ENCODE measurements at places on chromosomes 2 and 18.
A peak's percentile ranks its signal among the peaks of the same experiment; 100 is the strongest.

DNA sequence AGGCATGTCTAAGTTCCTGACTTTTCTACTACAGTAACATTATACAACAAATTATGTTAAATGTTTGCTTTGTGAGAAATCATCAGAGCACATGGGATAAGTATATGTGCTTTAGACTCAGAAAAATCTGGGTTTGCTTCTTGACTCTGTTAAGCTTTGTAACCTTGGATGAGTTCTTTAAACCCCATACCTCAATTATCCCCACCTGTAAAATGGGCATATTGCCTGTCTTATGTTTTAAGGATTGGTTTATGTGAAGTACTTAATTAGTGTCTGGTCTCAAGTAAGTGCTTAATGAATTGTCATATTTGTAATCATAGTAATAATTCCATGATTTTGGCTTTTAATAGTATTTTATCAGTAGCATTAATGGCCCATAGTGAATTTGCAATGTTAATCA is 135.8 kb downstream of the TAF4B start:
- DNase-seq: no peak

- DNase-seq: no peak
Measured at GRCh38 chr2:176110415-176111308, 3.6 kb downstream of the HOXD11 start.

DNA sequence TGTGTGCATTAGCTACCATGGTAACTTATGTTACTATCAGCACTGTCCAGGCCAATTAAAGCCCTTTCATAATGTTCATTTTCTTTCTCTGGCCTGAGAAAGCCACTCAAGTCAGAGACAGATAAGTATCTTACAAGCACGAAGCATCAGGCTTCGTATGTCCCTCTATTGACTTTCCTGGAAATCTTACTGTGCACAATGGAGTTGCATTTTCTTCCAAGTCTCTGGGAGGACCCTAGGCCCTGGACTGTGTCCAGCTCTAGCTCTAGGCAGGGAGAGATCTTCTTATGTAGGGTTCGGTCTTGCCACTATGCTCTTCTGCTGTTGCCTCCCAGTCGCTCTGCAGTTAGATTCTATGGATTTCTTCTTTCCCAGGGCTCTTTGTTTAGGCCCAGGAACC is 40.0 kb upstream of the ITGA6 start:
- no peak for DNase-seq

- DNase-seq: no peak
Measured at GRCh38 chr2:122277956-122278355, 522.5 kb downstream of the TSN start.

DNA sequence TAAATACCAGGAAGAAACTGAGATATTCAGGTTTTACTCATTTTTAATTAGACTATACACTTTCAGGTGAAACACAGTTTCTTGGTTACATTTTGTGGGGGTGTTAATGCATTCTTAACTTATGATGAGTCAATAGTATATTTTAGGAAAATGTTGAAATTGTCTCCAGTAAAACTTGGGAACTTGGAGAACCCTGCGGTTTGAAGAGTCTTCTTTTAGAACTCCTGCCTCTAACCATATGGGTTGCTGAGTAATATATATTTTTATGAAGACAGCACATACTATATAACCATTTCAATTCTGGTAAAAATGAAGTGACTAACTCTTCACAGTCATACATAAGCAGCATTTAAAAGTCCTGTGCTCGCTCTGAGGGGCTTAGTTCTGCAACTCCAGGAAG is 308.2 kb upstream of the LRATD1 start:
- no peak for DNase-seq

GRCh38 chr18:676736-677135 is 19.3 kb downstream of the TYMS start:
- no peak for DNase-seq

GRCh38 chr2:212979046-212979612 is 172.3 kb downstream of the IKZF2 start:
- DNase-seq: no peak

GRCh38 chr2:109247340-109247739 is 118.3 kb downstream of the SH3RF3 start:
- no peak for DNase-seq

GRCh38 chr2:101474731-101475384 is at the start of gene RFX8:
Gene RFX8 (minus strand): TSS chr2:101475112. CDS start chr2:101466848, 8,264 bp downstream.
- peak; percentile 45 for DNase-seq

DNA sequence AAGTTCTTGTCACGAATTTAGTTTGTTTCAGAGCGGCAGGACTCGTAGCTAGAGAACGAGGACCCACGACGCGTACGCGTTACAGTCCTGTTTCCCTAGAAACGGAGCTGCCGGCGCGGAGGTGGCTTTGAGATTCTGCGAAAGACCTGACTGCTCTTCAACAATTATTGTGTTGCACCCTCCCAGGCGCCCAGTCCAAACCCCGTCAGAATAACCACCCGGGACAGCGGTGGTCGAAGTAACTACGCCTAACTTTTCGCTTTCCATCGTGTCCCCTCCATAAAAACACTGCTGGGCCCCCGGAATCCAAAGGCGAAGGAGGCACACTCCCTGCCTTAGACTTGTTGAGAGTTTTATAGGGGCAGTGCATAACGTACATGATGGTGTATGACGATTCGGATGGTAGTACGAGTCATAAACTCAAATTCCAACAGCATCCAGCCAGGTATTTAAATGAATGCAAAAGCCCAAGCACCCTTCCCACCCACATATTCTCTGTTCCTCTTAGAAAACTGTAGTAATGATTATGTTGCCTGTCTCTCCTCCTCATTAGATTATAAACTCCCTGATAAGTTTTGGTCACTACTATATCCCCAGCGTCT is 651 bp upstream of the STAM2 start:
- DNase-seq: no peak

DNA sequence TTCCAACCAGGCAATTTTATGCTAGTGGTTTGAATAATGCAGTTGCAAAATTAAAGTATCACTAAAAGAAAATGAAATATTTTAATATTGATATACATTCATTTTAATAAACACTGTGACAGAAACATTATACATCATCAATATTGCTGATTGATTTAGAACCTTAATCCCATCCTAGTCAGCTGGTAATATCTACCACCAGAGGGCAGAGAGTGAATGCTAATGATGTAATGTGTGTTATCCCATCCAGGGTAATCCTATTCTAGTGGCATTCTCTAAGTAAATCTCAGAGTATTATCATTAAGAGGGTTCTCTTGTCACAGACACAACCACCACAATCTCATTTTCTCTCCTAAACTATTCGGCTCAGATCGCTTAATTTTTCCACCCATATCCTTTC is 477.4 kb downstream of the CPS1 start:
- no peak for DNase-seq

Measured in stimulated activated CD4-positive, alpha-beta T cell treated with anti-CD3 and anti-CD28 coated beads, Interleukin-12 subunit alpha, Interleukin-12 subunit beta, amount 100 ng/mL, for 24 hours (primary cell).